Right atrium auricular region (tissue), 2 donors: ENCODE measurements at places on chromosomes 3 and 15. TPM values are rescaled to one million over a fixed set of nuclear protein-coding genes. Genes with fewer than 3 reads are reported as not detected.

- no peak overlapping the region for H3K4me3 ChIP-seq
- peaks cover 11% of the 10 kb centered on the region for H3K36me3 ChIP-seq
- no peaks in the 10 kb centered on the region for H3K27me3 ChIP-seq
- no peaks in the 10 kb centered on the region for H3K4me1 ChIP-seq
- no peak for DNase-seq
These were observed 47.1 kb upstream of the CTDSPL start for GRCh38 chr3:37814547-37814946.

DNA sequence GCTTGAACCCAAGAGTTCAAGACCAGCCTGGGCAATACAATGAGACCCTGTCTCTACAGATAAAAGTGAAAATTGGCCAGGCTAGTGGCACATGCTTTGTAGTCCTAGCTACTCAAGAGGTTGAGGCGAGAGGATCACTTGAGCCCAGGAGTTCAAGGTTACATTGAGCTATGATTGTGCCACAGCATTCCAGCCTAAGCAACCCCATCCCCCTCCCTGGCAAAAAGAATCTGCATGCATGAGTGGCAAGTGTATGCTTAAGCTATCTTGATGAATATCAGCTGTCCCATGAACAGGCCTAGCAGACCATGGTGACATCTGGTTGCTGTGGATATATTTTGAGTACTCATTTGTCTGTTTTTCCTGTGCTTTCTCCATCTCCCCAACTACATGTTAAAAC is 4.7 kb downstream of the ATRIP start:
- no peak overlapping the region for H3K27ac ChIP-seq
- peaks cover 51% of the 10 kb centered on the region for H3K36me3 ChIP-seq
- H3K4me3 ChIP-seq: no peak overlapping the region
- DNase-seq: no peak

- no peaks in the 10 kb centered on the region for H3K36me3 ChIP-seq
- H3K4me3 ChIP-seq: no peak overlapping the region
- H3K4me1 ChIP-seq: no peaks in the 10 kb centered on the region
- H3K27ac ChIP-seq: no peak overlapping the region
These were observed 522.6 kb upstream of the SEMA6D start for GRCh38 chr15:47194718-47195117.

DNA sequence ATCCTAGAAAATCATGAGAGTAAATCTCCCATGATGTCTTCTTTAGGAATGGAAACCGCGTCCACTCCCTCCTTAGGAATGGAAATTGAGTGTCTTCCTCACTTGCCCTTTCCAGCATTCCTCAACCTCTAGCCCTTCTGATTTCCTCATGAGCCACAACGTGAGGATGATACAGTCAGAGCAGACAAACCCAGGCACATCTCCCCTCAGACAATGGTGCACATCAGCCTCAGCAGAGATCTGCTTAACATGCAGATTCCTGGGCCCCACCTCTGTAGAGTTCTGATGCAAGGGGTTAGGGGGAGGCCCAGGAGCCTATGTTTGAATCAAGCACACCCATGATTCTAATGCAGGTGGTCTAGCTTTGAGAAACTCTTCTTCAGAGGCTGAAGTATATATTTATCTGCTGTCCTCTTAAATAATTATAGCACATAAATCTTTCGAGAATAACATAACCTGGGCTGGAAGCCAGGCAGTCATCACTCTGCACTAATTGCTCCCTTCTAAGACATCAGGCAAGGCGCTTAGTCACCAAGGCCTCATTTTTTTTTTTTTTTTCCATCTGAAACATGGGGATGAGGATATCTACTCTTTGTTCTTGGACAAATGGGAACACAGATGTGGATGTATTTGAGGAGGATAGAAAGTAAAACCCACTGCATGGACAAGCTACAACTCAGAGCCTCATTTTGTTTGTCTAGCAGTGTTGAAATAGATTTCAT is 81.7 kb downstream of the PRICKLE2 start:
- H3K4me1 ChIP-seq: no peaks in the 10 kb centered on the region
- peak overlapping the region; percentile 15 for H3K27ac ChIP-seq
- H3K36me3 ChIP-seq: peaks cover 26% of the 10 kb centered on the region
- H3K4me3 ChIP-seq: no peak overlapping the region
- DNase-seq: no peak

DNA sequence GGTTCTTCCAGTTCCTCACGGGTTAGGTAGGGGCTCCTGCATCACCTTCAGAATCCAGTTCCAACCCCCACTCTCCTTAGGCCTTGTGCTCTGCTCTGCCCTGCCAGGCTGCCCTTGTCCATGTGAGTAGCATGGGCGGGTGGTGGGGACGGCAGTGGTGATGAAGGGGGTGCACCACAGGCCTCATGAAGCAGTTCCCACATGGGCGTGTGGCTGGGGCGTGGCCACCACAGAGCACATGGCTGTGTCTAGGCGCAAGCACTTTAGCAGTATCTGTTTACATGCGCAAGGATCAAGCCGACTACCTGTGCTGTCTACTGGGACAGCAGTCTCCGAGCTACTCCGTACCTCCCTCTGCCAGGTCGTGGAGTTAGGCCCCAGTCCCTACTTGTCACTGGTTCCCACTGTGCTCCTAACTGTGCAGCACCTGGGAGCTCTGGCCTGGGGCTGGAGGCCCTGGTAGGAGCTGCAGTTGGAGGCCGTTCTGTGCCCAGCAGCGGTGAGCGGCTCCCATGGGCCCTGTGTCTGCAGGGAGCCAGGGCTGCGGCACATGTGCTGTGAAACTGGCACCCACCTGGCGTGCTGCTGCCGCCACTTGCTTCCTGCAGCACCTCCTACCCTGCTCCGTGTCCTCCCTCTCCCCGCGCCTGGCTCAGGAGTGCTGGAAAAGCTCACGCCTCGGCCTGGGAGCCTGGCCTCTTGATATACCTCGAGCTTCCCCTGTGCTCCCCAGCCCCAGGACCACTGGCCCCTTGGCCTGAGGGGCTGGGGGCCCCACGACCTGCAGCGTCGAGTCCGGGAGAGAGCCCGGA is 53.5 kb downstream of the PLXNA1 start:
- H3K27me3 ChIP-seq: no peaks in the 10 kb centered on the region
- DNase-seq: no peak
- H3K4me1 ChIP-seq: no peaks in the 10 kb centered on the region
- H3K4me3 ChIP-seq: no peak overlapping the region
- H3K27ac ChIP-seq: no peak overlapping the region

- peaks cover 71% of the 10 kb centered on the region for H3K4me1 ChIP-seq
- no peak for DNase-seq
- H3K27ac ChIP-seq: peak overlapping the region; percentile 15
- H3K27me3 ChIP-seq: no peaks in the 10 kb centered on the region
- peaks cover 11% of the 10 kb centered on the region for H3K36me3 ChIP-seq
- H3K4me3 ChIP-seq: no peak overlapping the region
These were observed 11.9 kb downstream of the ARIH2 start for GRCh38 chr3:48930590-48930989.

- no peaks in the 10 kb centered on the region for H3K4me1 ChIP-seq
- DNase-seq: peak; percentile 86
- no peaks in the 10 kb centered on the region for H3K27me3 ChIP-seq
- no peaks in the 10 kb centered on the region for H3K36me3 ChIP-seq
- no peak overlapping the region for H3K4me3 ChIP-seq
These were observed 53.3 kb upstream of the AMOTL2 start for GRCh38 chr3:134427400-134428111.

- H3K27ac ChIP-seq: no peak overlapping the region
- no peak overlapping the region for H3K4me3 ChIP-seq
- H3K4me1 ChIP-seq: peaks cover 30% of the 10 kb centered on the region
- H3K27me3 ChIP-seq: no peaks in the 10 kb centered on the region
- no peaks in the 10 kb centered on the region for H3K36me3 ChIP-seq
These were observed 39.3 kb downstream of the TRANK1 start for GRCh38 chr3:36905545-36905944.

GRCh38 chr15:54277834-54278233 is 299.6 kb downstream of the UNC13C start:
- H3K27ac ChIP-seq: no peak overlapping the region
- H3K4me3 ChIP-seq: no peak overlapping the region
- DNase-seq: no peak
- no peaks in the 10 kb centered on the region for H3K27me3 ChIP-seq
- no peaks in the 10 kb centered on the region for H3K36me3 ChIP-seq

GRCh38 chr3:62323241-62323640 is 50.1 kb downstream of the FEZF2 start:
- DNase-seq: no peak
- H3K4me3 ChIP-seq: no peak overlapping the region
- H3K27me3 ChIP-seq: no peaks in the 10 kb centered on the region

DNA sequence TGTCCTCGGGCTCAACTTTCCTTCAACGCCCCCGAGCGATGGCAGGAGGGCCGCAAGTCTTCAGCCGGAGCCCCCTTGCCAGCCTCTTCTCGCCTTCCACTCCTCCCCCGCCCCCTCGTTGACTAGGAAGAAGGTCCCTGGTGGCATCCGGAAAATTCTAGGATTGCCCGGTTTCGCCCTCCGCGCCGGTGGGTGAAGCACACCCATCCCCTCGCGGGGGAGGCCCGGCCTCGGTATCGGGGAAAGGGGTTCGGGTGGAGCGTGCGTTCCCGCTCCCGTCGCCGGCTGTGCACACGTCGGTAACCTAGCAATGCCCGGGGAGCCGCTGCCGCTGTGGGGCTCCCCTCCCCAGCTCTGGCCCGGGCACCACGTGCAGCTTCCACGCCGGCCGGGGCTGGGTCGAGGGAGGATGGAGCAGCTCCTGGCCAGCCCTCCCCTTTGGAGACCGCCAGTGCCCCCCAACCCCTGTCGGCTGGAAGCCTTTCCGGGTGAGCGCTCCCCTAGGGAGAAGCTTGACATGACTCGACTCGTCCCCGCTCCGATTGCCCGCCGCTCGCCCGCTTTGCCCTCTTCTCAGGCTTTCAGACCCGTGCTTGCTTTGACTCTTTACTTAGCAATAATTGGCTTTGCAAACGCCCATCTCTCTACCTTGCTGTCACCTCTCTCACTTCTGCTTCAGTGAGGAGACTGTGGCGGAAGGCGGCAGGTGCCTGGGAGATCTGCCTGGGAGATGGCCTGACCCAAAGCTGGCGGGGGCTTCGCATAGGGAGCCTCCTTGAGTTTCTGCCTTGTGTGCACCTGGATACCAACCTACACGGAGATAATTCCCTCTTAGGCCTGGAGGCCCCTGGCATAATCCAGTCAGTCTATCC is 1.3 kb downstream of the CACNA1D start:
- H3K27ac ChIP-seq: no peak overlapping the region
- no peaks in the 10 kb centered on the region for H3K36me3 ChIP-seq
- no peaks in the 10 kb centered on the region for H3K4me1 ChIP-seq

DNA sequence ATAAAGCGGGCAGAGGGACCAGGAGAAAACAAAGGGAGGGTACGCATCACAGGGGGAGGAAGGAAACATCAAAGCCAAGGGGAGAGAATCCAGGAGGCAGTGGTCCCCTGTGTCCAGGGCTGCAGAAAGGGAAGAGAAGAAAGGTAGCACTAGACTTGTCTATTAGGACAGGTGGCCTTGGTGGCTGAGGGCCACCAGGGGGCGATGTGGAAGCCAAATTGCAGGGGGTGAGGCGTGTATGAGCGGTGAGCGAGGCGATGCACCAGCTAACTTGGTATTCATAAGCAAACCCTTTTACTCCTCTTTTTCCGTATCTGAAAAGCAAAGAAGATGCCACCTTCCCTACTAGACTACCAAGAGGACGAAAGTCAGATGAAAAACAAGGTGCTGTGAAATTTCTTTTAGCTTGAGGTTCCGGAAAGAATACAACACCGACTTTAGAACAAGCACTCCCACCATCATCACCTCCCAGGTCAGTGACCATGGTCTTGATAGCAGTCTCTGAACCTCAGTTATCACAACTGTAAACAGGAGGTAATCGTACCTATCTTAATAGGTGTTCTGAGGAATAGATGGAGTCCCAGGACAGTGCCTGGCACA is 654.4 kb upstream of the ADAMTS9 start:
- no peak overlapping the region for H3K4me3 ChIP-seq
- H3K36me3 ChIP-seq: no peaks in the 10 kb centered on the region
- no peak for DNase-seq
- no peak overlapping the region for H3K27ac ChIP-seq
- no peaks in the 10 kb centered on the region for H3K27me3 ChIP-seq

GRCh38 chr3:183775781-183776180 is 49.6 kb downstream of the MAP6D1 start:
- no peak overlapping the region for H3K27ac ChIP-seq
- H3K4me1 ChIP-seq: peaks cover 8% of the 10 kb centered on the region
- no peaks in the 10 kb centered on the region for H3K27me3 ChIP-seq
- no peak for DNase-seq
- peaks cover 60% of the 10 kb centered on the region for H3K36me3 ChIP-seq

- H3K36me3 ChIP-seq: no peaks in the 10 kb centered on the region
- H3K27me3 ChIP-seq: no peaks in the 10 kb centered on the region
- H3K4me3 ChIP-seq: no peak overlapping the region
- H3K4me1 ChIP-seq: no peaks in the 10 kb centered on the region
These were observed 8.3 kb upstream of the TMEM207 start for GRCh38 chr3:190458040-190458439.

DNA sequence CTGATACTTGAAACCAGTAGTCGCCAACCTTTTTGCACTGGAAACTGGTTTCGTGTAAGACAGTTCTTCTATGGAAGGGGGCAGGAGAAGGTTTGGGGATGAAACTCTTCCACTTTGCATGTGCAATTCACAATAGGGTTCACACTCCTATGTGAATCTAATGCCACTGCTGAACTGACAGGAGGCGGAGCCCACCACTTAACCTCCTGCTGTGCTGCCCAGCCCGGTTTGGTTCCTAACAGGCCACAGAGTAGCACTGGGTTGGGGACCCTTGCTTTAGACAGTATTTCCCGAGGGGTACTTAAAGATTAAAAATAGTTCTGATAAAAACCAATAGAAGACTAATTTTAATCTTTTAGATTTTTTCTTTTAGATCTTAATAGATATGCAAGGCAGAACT is 11.1 kb downstream of the TFG start:
- no peak overlapping the region for H3K27ac ChIP-seq
- H3K36me3 ChIP-seq: peaks cover 45% of the 10 kb centered on the region
- H3K4me1 ChIP-seq: no peaks in the 10 kb centered on the region
- no peaks in the 10 kb centered on the region for H3K27me3 ChIP-seq
- no peak for DNase-seq

DNA sequence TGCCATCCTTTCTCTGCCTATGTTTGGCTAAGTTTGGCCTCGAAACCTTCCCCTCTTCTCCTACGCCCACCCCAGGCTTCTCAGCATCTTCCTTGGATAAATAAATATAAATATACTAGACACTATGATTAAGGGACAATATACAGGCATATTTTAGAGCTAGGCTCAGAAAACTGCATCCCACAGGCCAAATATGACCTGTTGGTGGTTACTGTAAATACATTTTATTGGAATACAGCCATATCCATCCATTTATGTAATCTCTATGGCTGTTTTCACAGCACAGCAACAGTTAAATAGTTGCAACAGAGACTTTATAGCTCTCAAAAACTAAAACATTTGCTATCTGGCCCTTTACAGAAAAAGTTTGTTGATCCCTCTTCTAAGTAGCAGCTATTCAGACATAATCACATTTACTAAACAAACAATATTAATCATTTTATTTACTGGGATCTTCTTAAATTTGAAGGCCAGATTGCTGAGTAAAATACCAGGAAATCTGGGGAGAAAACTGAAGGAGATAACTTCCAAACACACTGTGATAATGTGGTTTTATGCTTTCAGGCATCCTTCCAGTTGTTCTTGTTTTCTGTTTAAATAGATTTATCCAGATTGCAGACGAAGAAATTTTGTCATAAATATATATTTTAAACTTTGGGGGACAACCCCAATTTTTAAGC is 269.7 kb upstream of the THRB start:
- H3K4me1 ChIP-seq: no peaks in the 10 kb centered on the region
- DNase-seq: no peak
- no peaks in the 10 kb centered on the region for H3K27me3 ChIP-seq
- no peak overlapping the region for H3K27ac ChIP-seq

GRCh38 chr3:75781079-75781745 is 4.1 kb downstream of the ZNF717 start:
- H3K27me3 ChIP-seq: no peaks in the 10 kb centered on the region
- peaks cover 5% of the 10 kb centered on the region for H3K36me3 ChIP-seq

C3orf80 gene
- 0.28 TPM for total RNA-seq

AMIGO3 gene
- 1.1 TPM for total RNA-seq

SCAANT1 gene
- not detected for total RNA-seq

SFMBT1 gene
- 17.4 TPM for total RNA-seq

LDHAL6B gene
- not detected for total RNA-seq

MOBP gene
- 0.20 TPM for total RNA-seq
